Vagina (tissue), 2 donors: ENCODE measurements at places on chromosomes 4 and X.

- DNase-seq: no peak
Measured at GRCh38 chr4:6852582-6852981, 57.0 kb upstream of the TBC1D14 start.

GRCh38 chrX:66018585-66019309 lies 21.1 kb downstream of the VSIG4 start:
- no peak for DNase-seq

DNA sequence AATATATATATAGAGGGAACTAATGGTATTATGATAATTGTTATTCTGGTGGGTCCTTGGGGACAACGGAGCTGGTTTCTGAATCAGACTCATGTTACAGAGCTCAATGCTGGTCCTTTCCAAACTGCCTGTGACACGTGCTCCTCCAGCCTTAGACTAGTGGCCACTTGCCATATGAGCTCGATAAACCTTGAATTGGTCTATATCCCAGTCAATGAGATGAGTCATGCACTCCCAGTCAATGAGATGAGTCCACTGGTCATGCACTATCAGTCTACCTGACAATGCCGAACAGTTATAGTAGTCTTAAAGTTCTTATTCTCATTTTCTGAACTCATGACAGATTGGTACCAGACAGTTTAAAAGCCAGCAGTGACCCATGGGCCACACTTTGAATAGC lies 325.2 kb downstream of the LDB2 start:
- no peak for DNase-seq

GRCh38 chr4:85362550-85362949 lies 112.4 kb upstream of the ARHGAP24 start:
- no peak for DNase-seq

DNA sequence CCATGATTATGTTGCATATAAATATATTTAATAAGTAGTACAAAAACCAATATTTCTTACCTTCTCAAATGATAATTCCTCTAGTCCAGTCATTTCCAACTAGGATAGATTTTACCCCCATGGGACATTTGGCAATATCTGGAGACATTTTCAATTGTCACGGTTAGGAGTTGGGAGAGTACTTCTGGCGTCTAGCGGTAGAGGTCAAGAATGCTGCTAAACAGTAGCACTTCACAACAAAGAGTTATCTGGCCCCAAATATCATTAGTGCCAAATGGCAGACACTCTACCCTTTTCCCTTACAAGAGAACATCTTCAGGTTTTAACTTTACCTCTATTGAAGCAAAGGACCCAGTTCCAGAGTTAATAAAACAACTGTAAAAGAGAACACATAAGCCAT lies 168.1 kb downstream of the FAT4 start:
- no peak for DNase-seq

DNA sequence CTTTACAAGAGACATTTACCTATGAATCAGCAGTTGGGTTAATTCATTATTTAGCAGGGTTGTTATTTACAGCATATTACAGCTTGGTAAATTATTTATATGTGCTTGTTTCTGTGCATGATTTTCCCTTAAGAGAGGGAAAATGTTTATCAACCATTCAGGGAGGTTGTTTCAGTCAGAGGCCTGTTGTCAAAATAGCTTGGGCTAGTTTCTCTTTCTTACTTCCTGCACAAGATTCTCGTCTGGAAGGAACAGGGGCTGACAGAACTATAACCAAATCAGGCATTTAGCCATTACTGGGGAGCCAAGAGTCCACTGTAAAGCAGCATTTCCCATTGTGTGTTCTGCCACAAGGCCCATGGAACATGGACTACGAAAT lies 135.8 kb downstream of the HS6ST2 start:
- no peak for DNase-seq

DNA sequence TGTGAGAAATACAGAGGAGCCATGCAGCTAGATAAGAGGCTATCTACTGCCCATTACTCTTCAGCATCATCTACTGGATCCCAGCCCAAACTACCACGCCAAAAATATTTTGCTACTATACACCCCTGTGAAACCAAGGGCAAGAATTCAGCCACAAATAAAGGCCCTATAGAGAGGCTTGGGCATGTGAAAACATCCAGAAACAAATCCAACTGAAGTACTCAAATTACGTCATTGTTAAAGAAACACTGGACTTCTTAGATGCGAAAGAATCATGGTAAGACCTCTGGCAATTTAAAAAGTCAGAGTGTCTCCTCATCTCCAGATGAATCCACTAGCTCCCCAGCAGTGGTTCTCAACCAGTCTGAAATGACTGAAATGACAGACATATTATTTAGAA lies 12.8 kb downstream of the NDST3 start:
- DNase-seq: no peak

DNA sequence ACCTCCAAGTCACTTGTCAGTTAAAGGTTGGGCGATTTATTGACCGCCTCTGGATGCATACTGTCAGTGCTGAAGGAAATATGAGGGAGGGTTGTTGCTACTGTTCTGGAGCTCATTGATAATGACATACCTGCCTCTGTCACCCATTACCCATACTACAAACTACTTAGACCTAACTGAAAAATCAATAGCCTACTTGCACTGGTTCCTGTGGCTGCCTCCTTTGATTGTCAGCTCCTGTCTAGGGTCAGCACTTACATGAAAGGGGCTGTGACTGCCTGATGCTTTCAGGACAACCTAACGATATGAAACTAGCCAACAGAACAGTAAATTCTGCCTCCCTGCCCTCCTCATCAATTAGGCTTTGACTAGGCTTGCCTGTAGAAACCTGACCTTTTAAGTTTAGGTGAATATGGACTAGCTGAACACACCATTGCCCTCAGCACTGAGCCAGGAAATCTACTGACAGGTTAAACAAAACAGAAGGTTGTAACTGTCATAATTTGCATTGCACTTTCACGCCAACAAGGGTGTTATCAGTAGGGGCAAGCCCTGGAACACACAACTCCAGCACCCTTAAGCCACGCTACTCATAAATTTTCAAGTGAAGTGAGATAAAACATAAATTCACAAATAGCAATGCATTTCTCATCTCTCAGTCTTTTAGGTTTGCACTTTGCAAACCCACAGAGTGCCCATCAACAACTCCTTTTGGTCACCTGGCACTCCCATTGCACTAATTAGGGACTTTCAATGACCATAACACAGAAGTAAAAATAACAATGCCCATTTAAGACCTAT lies 9.0 kb upstream of the MAB21L2 start:
- DNase-seq: no peak

DNA sequence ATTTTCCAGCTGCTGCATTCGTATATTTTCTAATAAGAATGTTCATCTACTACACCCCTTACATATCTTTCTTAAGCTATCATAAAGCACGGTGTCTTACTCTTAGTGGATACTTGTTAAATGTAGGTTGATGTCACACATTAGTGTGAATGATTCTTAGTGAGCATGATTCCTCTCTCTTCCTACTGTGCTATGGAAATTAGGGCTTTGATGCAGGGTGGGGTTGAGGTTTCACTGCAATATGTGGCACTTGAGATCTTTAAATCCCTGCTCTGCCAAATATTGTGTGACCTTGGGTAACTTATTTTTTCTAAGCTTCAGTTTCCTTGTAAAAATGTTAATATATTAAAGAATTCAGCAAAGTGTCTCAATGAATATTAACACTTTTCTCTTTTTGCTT lies 188.4 kb downstream of the PDGFRA start:
- no peak for DNase-seq

DNA sequence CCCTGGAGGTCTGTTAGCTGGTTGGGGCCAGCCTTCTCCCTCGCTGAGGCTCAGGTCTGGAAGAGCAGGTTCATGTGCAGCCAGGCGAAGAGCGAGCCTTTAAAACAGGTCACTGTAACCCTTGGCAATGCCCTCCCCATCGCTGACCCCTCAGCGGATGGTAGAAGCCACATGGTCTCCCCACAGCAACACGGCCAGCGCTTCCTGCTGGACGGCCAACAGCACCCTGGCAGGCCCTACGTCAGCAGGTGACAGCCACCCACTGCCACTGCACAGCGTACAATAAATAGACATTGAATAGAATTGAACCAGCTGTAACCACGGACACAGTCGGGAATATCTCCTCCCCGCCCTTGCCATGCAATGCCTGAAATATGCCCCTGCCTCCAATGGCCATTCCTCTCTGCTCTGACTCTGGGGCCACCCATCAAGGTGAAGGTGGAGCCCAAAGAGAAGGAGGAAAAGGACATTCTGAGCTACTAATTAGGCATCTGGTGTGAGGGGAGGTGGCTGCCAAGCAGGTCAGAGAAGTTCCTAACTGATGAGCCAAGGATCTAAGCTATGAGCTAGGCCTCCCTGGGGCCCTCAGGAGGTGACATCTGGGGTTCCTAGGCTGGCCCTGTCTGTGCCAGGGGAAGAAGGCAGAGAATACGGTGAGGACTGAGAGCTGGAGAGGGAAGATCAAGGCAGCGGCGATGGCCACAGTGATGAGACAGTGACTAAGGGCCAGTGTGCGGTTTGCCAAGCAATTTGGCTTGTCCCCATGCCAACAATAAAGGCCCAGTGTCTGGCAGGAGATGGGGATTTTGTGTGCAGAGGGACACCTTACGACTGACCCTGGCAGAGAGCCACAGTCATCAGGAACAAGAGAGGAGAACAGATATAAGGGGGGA lies 202.3 kb downstream of the BCOR start:
- DNase-seq: no peak

DNA sequence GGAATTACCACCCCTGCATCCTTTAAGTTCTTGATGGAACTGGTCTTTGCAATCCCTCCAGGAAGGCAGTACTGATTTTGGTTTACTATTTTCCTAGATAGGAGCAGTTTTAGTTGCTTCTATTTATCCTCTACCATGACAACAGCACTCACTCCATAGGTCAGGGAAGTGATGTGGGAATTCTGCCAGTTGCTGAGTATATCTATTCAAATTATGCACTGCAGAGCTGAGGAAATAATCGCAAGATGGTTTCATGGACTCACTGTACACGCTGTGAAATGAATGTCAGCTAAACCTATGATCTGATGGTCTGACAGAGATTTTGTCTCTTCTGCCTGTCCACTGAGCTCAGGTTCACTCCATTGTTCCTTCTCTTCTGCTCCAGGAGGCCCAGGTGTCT lies 135.8 kb downstream of the FAAH2 start:
- no peak for DNase-seq

DNA sequence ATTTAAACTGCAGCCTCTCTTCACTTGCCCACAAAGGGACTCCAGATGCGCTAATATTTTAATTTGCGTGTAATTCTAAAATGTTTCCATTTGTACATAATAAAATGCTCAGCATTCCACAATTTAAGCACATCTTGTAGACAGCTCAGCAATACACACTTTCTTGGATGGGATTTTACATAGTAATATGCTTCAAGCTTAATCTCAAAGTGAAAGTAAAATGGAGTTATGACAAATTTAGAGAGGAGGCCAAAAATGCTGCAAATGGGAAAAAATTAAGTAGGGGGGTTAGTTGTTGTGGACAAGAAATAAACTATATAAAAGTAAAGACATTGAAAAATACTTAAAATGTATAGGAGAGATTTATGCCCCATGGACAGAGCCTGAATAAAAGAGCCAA lies 149.1 kb downstream of the FBXO8 start:
- no peak for DNase-seq

- DNase-seq: no peak
Measured at GRCh38 chr4:15413623-15414019, 14.2 kb upstream of the C1QTNF7 start.

GRCh38 chr4:176451443-176451842 lies 131.7 kb downstream of the SPCS3 start:
- DNase-seq: no peak

- DNase-seq: no peak
Measured at GRCh38 chr4:128574706-128575105, 234.8 kb upstream of the JADE1 start.

DNA sequence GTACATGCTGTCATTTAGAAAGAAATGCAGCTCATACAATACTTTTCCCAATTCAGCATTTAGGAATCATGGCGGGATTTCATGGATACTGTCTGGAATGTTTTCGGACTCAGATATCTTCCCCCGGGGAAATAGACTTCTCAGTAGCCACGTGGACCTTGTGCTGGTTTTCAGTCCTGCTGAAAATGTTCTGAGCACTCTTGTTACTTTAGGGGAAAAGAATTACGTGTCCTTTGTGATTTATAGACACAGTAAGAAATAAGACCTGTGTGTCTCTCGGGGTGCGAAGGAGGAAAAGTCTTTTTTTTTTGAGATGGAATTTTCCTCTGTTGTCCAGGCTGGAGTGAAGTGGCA lies 3.8 kb downstream of the CD99 start:
- no peak for DNase-seq

DNA sequence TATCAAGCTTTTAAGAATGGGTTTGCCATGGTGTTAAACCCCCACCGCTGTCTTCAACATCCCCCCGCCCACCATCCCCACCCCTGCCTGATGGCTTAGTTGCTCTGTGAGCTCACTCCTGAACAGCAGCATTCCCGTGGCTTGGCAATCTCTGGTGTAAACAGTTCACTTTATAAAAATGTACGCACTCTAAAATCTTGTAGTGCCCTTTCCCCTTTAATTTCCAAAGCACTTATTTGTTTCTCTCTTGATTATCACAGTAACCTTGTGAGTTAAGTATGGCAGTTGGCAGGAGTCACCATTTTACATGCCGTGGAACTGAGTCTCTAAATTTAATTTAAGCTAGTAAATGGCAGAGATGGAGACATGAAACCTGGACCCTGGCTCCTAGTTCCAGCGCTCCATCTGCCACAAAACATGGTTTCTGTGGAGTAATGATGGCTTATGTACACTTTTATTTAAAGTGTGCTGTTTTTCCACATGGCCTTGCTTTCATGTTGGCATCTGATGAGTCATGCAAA lies 123.1 kb downstream of the AFF1 start:
- no peak for DNase-seq

GRCh38 chrX:103846386-103846785 lies 14.3 kb upstream of the RAB9B start:
- no peak for DNase-seq

GRCh38 chr4:81946996-81947395 lies 426.8 kb downstream of the HNRNPD start:
- DNase-seq: no peak

GRCh38 chrX:107445631-107446030 lies 3.8 kb upstream of the FRMPD3 start:
- DNase-seq: no peak

GRCh38 chrX:150627957-150628356 lies 59.5 kb downstream of the MTM1 start:
- DNase-seq: no peak

DNA sequence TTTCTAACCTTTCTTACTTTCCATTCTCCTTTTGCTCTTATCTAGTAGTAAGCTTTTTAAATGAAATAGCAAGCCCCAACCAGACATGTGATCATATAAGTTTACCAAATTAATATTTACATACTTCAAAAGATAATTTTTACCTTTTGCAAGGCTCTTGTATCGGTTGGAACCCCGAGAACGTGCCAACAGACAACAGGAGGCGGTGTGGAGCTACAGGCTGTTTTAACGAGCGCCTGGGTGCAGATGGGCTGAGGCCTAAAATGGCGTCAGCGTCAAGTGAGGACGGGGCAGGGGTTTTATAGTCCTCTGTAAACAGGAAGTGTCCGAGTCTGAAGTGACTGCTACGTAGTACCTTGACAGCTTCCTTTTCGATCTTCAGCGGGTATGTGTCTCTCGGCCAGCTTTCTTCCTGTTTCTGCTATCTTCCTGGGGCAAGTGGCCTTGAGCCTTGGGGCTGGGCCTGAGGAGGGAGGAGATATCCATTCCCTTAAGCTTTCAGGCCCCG lies 342.7 kb downstream of the GALNTL6 start:
- no peak for DNase-seq
